ENCODE measurements at places on chromosomes 2 and 18.

DNA sequence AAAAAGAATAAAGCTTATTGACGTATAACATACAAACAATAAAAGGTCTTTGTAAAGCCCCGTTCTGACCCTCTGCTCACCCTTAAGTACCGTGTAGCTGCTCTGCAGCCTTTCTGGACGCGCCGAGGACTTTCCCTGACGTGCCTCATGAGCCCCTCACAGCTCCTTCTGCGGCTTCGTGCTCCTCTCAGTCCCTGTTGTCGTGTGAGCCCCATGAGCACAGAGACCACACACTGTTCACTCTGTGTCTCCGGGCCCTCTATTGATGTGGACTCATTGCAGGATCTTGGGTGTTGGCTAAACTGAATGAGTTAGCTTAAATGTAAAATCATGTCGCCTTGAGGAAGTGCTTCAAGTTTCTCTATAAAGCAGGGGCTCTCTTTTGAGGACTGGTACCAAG, 43.6 kb upstream of the INHBB start:
- no peak for DNase-seq

DNA sequence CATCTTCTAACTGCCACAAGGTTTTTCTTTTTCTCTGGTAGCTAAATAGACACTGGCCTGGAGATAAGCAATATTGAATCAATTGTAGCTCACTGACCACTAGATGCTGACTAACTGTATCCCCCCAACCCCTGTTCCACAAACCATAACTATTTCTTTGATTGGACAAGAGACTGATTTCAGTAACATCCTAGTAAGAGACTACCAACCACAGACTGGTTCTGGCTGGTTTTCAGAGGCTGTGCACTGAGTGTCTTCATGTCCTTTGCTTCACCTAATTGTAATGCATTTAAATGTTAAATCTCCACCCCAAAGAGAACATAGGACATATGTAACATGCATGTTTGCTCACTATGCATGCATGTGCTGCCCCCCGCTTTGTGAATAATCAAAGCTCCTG, 3.2 kb upstream of the AAK1 start:
- DNase-seq, result no peak

- no peak for DNase-seq
These were observed at the start of gene DRC1 for GRCh38 chr2:26401739-26402541. Gene DRC1 (plus strand): TSS chr2:26401920. CDS start chr2:26401990, 70 bp downstream.

DNA sequence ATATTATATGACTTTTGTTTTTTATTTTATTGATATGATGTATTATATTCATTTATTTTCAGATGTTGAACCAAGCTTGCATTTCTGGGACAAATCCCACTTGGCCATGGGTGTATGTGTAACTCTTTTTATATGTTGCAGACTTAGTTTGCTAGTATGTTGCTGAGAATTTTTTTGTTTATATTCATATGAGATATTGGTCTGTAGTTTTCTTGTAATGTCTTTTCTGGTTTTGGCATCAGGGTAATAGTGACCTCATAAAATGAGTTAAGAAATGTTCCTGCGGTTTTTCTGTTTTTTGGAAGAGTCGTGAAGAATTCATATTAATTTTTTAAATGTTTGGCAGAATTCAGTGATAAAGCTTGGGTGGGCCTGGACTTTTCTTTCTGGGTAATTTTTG, 88.7 kb downstream of the ASB1 start:
- DNase-seq, result no peak

GRCh38 chr2:224538561-224539138, 46.5 kb downstream of the CUL3 start:
- no peak for DNase-seq

- DNase-seq, result no peak
These were observed 195.2 kb downstream of the SLC8A1 start for GRCh38 chr2:40256649-40257048.

DNA sequence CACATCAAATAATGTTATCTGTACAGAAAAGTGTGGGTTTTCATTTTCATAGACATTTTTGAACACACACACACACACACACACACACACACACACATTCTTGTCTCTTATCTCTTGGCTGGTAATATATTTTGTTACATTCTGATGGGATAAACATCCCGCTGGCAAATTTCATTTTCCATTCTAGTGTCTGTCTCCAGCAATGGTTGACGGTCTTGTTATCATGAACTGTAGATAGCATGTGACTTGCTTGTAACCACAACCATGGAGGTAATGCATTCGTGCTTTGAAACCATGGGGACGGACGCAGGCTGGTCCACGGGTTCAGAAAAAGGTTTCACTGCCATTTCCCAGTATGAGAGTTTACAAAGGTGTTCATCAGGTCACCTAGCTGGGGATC, 156.4 kb downstream of the PPP1R1C start:
- no peak for DNase-seq

DNA sequence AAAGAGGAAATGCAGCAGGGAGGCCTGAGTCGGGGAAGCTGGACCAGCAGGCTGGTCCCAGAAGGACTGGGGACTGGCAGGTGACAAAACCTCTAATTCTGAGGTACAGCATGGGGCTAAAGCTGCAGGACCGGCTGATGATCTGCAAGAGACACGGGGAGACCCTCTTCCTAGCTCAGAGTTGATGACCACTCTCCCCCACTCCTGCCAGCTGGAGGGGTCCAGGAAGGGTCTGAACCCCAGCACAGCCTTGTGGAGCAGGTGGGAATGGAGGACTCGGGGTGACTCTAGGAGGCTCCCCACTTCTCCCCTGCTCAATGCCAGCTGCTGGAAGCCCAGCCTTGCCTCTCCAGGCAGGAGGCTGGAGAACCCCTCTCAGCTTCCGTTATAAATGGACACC, 67.7 kb downstream of the TWIST2 start:
- DNase-seq, result no peak

GRCh38 chr18:33232318-33232626, 208.2 kb downstream of the CCDC178 start:
- DNase-seq, result no peak

GRCh38 chr18:46294751-46295150, 190.6 kb downstream of the HAUS1 start:
- DNase-seq, result no peak

- DNase-seq, result peak; percentile 51
These were observed 808 bp downstream of the ATP5MC3 start for GRCh38 chr2:175180701-175181103.

- no peak for DNase-seq
These were observed 25.9 kb upstream of the RESP18 start for GRCh38 chr2:219358170-219359075.

- DNase-seq, result no peak
These were observed 69.4 kb upstream of the TTC27 start for GRCh38 chr2:32558492-32558891.

DNA sequence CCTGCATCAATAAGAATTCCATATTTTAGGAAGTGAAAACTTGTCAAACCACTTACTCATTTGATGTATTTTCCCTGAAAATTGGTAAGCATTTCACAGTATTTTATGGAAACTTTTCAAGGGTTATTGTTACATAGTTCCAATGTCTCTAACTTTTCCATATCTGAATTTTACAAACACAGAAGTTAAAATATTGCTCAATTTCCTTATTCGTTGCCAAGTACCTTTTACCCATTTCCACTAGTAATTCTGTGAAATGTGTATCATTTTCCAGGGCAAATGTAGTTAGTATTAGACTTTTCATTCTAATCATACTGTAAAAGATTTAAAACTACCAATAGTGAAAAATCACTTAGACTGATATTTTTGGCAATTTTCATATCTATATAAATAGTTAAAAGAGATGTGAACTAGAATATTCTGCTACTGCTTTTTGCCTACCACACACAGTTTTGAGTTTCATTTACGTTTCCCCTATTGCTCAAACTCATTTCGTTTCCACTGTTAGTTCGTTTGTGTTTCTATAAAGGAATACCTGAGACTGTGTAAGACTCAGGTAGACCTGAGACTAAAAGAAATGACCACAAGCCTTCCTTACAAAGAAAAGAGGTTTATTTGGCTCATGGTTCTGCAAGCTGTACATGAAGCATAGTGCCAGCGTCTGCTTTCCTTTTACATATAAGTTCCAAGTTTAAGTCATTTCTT, 86.3 kb downstream of the PMS1 start:
- peak; percentile 50 for DNase-seq

DNA sequence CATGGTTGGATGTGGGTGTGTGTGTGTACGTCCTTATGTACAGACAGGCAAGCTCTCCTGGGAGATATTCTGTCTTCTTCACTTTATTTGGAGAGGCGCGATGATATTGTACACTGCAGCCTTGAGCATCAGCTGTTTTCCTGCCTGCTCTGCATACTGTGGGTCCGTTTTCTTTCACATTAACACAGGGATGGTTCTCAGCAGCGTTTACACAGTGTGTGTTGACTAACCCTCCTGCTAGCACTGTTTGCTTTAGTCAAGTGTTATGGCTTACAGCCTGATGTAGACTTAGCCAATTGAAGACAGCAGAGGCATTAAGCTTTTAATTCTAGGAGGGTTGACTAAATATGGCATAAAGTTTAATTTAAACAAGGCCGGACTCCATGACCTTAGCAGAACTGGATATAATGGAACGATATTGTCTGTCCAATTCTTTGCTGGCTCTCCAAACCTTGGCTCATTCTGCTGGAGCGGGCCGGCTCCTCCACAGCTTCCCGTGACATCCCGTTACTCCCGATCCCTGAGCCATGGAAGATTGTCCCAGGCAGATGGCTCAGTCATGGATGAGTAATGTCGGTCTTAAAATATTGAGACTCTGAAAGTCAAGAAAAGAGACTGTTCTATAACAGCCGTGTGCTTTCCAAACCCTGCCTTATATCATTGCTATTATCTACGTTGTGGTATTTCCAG, 134.7 kb downstream of the TPGS2 start:
- DNase-seq, result no peak
